ENCODE measurements at places on chromosomes 5 and 9. TPM values are rescaled to one million over a fixed set of nuclear protein-coding genes. Genes with fewer than 3 reads are reported as not detected.

DNA sequence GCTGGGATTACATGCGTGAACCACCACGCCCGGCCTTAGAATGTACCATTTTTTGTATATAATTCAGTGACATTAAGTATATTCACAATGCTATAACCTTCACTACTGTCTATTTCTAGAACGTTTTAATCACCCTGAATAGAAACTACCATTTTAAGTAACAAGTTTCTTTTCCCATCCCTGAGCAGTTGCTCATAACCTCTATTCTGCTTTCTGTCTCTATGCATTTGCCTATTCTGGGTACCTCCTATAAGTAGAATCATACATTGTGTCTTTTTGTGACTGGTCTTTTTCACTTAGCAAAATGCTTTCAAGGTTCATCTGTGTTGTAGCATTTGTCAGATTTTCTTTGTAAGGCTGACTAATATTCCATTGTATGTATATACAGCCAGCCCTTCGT lies 39.9 kb downstream of the DDX46 start:
- DNase-seq = no peak

- no peak for DNase-seq
These were observed 226.3 kb downstream of the ENC1 start for GRCh38 chr5:74414228-74414627.

- no peak for DNase-seq
These were observed 89.5 kb downstream of the EPB41L4A start for GRCh38 chr5:112329419-112330090.

RPL37 gene
- total RNA-seq = 523 TPM
